ENCODE measurements at places on chromosomes 4 and X.

DNA sequence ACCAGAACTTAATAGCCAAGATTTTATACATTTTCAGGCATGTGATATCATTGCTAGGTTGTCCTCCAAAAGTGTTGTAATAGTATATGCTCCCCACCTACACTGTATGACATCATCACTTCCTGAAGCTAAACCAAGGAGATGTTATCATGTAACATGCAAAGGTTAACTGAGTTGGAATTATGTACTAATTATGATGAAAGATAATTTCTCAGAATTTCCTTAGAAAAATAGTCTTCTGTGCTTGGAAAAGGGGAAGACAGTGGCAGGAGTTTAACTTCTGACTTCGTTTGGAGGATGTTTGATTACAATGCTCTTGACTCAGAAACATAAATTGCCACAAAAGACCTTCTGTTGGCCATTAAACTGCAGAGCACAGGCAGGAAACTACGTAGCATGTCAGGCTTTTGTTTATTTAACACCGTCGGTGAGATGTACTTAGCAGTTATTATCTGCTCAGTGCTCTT is 83.6 kb upstream of the GUCY1A1 start:
- peak; percentile 86 for DNase-seq

DNA sequence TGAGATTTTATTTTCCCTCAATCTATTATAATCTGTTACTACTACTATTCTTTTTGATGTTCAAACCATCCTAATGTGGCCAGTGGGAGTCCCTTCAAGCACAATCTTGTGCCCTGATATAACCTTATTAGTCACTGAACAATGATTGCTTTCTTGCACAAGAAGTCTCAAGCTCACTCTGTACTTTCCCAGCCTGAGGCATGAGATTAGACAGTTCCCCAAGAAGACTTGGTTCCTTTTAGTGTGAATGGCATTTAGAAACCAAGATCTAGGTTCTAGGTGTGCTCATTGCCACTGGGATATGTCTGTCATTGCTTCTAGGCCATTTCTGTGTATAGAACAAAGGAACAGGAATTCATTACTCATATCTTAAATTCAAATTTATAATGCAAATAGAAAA is 28.0 kb upstream of the RBM41 start:
- no peak for DNase-seq

DNA sequence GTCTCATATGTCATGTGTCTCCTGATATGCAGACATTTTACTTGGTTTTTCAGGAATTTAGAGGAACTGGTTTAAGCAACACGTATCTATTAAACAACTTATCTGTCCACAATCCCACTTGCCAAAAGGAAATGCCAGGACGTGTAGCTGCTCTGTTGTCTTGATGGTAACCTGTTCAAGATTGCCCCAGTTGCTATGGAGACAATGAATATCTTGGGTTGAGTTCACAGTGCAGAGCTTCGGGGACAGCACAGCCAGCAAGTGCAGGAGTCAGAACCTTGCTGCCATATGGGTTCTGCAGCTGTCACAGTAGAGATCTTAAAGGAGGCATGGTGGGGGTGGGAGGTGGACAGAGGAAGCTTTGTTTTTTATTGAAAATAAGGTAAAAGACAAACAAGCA is 28.7 kb upstream of the FAM9B start:
- no peak for DNase-seq

DNA sequence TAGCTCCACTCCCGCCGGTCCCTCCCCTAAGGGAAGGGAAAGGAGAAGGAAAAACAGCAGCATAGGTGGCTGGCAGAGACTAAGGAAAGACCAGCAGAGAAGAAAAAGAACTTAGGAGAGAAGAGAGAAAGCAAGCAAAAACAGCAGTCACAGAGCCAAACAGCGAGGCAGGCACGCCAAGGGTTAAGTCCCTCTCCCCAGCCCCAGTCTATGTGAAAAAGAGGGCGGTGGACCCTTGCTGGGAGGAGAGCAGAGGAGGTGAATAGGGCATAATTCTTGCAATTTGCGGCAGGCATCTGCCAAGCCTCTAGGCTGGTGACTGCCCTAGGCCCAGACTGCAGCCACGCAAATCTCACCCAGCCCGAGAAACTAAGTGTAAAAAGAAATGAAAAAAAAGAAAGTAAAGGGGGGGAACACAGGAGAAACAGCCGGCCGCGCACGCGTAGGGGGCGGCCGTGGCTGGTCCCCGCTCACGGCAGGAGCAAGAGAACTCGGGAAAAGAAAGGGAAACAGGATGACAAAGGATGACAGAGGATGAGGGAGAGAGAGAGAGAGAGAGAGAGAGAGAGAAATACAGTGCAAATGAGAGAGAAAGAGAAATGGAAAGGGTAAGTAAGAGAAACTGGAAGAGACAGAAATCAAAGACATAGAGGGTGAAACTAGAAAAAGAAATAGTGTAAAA is 48.6 kb downstream of the MAGEA9 start:
- no peak for DNase-seq

DNA sequence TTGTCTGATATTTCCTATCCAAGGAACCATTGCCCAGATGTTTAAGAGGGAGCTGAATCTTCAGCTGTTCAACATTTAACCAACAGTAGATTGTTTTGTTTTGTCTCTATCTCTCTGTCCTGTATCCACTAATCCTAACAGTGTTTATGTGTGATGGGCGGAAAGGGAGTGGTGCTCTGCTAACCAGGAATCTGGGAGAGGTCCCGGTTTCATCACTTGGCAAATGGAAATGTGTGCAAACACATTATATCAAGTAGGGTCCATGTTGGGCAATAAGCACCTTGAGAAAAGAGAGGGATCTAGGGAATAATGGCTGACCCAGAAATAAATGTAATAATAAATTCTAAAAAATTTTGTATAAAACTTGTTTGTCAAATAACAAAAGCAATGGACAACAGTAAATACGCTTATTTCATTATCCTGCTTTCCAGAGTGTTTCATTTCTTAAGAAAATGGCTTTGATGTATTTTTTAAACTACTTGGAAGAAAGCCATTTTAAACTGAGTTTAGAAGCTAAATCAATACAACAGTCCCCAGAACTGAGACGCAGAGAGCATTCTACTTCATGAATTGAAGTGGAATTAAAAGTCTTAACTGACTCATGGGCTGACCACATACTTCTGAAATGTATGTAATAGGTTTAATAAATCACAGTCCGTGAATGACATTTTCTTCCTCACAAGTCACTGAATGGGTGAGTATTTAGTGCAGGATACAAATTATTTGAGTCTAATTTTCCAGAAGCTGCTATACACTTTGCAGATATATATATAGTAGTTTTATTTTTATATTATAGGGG is 55.8 kb downstream of the EMCN start:
- no peak for DNase-seq

DNA sequence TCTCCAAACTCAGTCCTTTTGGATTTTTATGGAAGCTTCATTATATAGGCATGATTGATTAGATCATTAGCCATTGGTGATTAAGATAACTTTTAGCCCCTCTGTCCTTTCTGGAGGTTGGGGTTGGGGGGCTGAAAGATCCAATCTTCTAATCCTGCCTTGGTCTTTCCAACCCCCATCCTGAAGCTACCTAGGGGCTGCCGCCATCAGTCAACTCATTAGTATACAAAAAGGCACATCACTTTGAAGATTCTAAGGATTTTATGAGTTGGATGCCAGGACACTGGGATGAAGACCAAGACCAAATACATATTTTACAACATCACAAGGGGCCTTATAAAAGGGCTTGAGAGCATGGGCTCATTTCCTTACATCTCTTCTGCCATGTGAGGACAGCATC is 47.5 kb downstream of the CYTL1 start:
- no peak for DNase-seq

DNA sequence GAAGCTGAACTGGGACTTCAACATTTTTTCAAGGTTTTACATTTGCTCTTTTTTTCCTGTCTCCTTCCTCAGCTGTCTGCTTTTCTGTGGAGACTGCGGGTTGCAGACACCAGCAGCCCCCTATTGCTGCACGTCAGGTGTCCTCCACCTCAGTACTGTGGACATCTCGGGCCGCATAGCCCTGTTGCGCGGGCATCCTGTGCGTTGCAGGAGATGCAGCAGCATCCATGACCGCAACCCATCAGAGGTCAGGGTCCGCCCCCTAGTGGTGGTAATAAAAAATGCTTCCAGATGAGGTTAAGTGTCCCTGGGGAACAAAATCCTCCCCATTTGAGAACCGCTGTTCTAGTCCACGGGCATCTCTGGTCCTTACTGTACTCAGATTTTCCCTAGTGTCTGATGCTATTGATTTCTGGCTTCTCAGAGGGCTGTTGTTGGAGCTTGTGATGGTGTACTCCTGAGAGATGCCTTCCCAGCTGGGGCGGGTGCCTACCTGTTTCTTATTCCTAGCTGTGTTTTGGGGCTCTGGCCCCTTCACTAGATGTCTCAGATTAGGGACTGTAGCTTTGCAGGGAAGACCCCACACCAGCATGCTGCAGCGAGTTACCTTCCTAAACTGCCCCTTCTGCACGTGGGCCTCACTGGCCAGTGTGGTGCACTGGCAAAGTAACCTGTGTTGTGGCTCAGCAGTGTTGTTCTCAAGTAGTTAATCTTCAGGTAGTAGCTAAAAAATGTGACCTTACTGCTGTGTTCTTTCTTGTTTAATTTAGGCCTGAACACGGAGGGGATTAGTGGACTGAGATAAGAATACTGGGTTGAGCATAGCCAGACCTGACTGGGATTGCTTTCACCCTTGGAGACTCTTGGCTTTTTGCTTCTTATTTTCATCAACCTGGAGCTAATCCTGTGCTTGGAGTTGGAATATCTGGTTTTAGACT is 28.2 kb downstream of the NSD2 start:
- DNase-seq: peak; percentile 89

DNA sequence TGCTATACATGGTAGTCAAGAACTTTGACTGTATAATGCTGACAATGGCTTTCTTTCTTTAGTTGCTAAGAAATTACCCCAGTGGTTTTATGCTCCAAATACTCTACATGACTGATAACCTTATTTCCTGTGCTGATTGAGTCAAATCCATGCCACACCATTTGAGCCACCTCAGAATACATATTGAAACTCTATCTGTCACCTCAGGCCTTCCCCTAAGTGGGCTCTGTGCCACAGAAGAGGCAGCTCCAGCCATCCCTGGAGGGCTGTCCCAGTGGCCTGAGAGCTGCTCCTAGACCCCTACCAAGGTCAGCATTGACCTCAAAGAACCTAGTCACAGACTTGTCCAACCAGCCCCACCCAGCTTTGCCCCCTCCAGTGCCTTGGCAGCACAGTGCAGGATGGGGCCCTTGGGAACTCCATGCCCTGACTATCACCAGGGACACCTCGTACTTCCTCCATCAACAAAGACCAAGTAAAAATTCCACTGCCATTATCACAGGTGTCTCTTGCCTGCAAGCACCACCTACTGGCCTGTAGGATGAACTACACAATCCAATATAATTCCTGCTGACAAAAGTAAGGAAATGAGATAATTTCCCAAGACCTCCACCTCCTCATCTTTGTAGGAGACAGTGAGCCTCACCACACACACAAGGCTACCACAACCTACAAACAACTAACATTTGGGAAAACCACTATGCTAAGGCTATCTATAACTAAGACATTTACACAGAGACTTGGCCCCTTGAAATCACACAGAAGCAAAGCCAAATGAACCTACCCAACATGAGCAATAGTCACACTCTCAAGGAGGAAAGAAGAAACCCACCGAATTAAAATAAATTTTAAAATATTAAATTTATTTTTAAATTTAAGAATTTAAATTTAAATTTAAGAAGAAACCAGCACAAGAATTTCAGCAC is 239.9 kb downstream of the NKX6-1 start:
- DNase-seq: no peak

DNA sequence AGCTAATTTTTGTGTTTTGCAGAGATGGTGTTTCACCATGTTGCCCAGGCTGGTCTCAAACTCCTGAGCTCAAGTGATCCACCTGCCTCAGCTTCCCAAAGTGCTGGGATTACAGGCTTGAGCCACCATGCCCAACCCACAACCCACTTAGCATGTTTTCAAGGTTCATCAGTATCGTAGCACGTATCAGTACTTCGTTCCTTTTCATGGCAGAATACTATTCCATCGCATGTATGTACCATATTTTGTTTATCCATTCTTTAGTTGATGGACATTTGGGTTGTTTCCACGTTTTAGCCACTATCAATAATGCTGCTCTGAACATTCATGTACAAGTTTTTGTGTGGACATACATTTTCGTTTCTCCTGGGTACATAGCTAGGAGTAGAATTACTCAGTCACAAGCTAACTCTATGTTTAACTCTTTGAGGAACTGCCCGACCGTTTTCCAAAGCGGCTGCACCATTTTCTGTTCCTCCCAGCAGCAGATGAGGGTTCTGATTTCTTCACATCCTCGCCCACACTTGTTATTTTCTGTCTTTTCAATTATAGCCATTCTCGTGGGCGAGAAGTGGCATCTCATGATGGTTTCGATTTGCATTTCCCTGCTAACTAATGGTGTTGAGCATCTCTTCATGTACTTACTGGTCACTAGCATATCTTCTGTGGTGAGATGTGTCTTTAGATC is 32.5 kb downstream of the MAN2B2 start:
- no peak for DNase-seq

GRCh38 chr4:154731756-154732155 is 12.0 kb upstream of the LRAT start:
- no peak for DNase-seq

GRCh38 chrX:111411983-111412382 is at the start of gene DCX:
Gene DCX, minus strand, starts transcription at chrX:111412192. Its CDS starts 1,794 bp downstream, at chrX:111410398.
- no peak for DNase-seq

- no peak for DNase-seq
These were observed 2.1 kb downstream of the PCDH18 start for GRCh38 chr4:137530176-137530575.

GRCh38 chr4:108107729-108108382 is 60.9 kb downstream of the LEF1 start:
- DNase-seq: no peak

- DNase-seq: no peak
These were observed 14.2 kb downstream of the TAB3 start for GRCh38 chrX:30874851-30875250.

All from NCI-H510A treated with DMSO at 0.1 percent for 48 hours (cell line).